ENCODE measurements at places on chromosomes 7 and 10.

GRCh38 chr7:47461746-47462145 lies 120.2 kb downstream of the TNS3 start:
- DNase-seq: no peak

DNA sequence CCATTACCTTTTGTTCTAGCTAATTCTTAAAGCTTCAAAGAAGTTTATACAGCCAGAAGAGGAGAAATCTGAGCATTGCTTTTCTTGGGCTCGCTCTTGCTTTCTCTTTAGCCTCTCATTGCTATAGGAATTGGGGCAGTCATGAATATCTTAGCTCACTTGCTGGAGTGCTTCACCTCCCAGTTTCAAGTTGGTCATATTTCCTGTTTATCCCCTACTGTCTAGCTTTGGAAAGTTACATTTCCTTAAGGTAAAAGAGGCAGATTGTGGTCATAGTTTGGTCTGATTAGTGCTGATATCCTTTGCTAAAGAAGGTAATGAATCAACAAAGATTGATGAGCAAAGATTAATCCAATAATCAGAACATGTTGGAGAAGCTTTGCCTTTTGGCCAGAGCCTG lies 77.7 kb upstream of the GLI3 start:
- DNase-seq: no peak

GRCh38 chr7:158885624-158886023 lies 29.3 kb downstream of the DYNC2I1 start:
- peak; percentile 12 for DNase-seq

GRCh38 chr7:83162402-83163256 lies at the start of gene PCLO:
TSS of gene PCLO (minus strand) at chr7:83162884. CDS start at chr7:83162592, 292 bp downstream.
- peak; percentile 53 for DNase-seq

DNA sequence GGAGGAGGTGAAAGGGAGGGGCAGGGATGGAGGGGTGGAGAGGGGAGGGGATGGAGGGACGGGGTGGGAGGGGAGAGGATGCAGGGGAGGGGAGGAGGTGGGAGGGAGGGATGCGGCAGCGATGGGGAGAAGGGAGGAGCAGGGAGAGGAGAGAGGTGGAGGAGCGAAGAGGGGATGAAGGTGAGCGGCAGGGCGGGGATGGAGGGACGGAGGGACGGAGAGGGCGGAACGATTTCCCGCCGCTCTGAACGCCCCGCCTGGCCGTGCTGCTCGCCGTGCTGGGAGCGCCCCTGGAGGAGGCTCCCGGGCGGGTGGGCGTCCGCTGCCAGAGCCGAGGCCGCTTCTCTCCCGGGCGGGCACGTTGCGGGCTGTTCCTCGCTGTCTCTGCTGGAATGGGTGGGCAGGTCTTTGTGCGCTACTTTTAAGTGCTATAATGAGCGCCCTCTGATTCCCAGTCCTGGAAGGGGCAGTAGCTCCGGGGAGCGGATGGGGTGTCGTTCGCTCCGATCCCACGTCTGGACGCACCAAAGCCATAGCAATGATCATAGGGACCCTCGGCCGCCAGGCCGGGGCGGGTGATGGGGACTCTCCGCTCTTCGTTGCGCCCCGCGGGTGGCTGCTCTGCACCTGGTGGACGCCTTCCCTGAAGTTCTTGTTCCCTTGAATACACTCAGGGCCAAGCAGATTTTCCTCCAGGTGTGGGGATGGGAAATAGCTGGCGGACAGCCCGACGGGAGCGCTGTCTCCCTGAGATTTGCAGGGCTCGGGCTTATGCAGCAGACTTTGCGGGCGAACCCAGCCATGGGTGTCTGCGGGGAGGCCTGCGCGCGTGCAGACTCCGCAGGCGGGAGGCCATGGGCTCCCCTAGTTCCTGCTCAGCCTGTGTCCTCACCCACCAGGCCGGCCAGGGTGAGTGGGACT lies 81.1 kb upstream of the CPXM2 start:
- no peak for DNase-seq

GRCh38 chr7:125563964-125564529 lies 634.4 kb upstream of the POT1 start:
- no peak for DNase-seq

GRCh38 chr7:14407246-14408015 lies 418.0 kb upstream of the ETV1 start:
- no peak for DNase-seq
